ENCODE measurements at places on chromosomes 1 and 21. TPM values are rescaled to one million over a fixed set of nuclear protein-coding genes. Genes with fewer than 3 reads are reported as not detected.

DNAJC6 gene
- 2.5 TPM for total RNA-seq

DNA sequence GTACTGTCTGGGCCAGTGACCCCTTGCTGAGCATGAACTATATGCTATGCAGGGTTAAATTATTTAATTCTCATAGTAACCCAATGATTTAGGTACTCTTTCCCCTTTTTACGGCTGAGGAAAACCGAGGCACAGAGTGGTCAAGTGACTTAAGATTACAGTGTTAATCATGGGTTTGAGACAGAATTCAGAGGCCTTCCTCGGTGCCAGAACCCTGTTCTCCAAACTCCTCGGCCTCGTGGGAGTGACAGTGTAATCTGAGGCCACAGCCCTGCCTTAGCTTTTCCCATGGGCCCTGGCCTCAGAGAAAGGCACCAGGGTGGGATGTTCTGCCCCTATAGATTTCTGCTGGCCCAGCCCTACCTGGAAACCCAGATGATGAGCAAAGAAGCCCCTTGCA, 86.4 kb upstream of the ZNF648 start:
- no peaks in the 10 kb centered on the region for H3K36me3 ChIP-seq
- no peak overlapping the region for H3K4me3 ChIP-seq
- no peak overlapping the region for H3K27ac ChIP-seq

- H3K27me3 ChIP-seq = peaks cover 14% of the 10 kb centered on the region
- DNase-seq = no peak
- H3K36me3 ChIP-seq = no peaks in the 10 kb centered on the region
Observed at GRCh38 chr1:47661040-47661439, 223.2 kb downstream of the FOXD2 start.

CYP2J2 gene
- 1.6 TPM for total RNA-seq

CRYBG2 gene
- 1.5 TPM for total RNA-seq

DNA sequence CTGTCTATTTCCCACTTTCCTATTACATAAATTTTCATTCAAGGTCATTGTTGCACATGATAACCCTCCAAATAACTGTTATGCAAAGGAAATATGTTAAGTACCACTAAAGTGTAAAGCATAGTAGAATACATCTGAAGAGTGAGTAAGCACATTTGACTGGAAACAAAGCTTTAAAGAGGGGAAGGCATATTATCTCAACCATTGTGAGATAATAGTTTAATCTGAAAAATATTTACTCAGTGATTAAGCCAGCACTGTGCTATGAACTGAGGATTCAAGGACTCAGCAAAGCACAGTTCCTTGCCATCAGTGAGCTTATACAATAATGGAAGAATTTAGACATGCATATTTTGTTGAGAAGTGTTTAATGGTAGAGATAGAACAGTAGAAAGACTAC, 127.4 kb downstream of the HMCN1 start:
- H3K27me3 ChIP-seq = peaks cover 2% of the 10 kb centered on the region
- no peak overlapping the region for H3K27ac ChIP-seq
- no peak overlapping the region for H3K4me3 ChIP-seq
- H3K4me1 ChIP-seq = no peaks in the 10 kb centered on the region
- H3K36me3 ChIP-seq = no peaks in the 10 kb centered on the region

MPL gene
- total RNA-seq = not detected

GRCh38 chr1:20139776-20140612, 871 bp downstream of the PLA2G2F start:
- H3K27me3 ChIP-seq = peaks cover 10% of the 10 kb centered on the region
- H3K36me3 ChIP-seq = no peaks in the 10 kb centered on the region
- no peak overlapping the region for H3K4me3 ChIP-seq
- no peak for DNase-seq

DNA sequence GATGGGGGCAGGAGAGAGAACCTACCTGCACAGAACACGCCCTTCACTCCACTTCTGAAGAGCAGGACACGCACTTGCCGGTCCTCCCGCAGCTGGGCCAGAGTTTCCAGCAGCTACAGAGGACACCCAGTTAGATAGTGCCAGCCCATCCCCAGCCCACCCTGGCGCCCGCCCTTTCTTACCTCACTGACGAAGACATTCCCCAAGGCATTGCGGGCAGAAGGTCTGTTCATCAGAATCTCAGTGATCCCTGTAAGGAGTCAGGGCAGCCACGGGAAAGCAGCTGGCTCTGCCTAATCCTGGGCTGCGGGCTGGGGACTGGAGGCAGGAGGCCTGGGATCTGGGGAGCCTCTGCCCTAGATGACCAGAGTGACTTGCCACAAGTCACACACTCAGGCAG, 10.0 kb downstream of the ECHDC2 start:
- H3K27ac ChIP-seq = no peak overlapping the region
- H3K27me3 ChIP-seq = no peaks in the 10 kb centered on the region
- peaks cover 4% of the 10 kb centered on the region for H3K36me3 ChIP-seq

DNA sequence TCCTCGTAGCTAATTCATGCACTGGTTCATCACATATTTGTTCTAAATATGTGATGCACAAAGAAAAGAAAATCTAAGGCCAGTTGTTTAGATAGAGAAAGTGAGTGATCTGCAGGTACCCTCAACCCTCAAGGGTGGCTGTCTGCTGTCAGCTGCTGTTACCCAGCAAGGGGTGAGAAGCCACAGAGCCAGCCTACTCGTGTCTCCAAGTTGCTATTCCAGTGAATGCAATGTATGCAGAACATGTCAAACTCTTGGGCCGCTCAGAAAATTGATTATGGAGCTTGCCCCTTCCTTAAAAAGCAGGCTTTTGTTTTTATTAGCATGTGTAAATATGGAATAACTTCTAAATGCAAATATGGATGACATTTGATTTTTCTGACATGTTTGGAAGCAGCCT, 336.3 kb upstream of the ST6GALNAC5 start:
- H3K4me1 ChIP-seq = no peaks in the 10 kb centered on the region
- no peak overlapping the region for H3K4me3 ChIP-seq
- no peak overlapping the region for H3K27ac ChIP-seq
- no peaks in the 10 kb centered on the region for H3K36me3 ChIP-seq

DNA sequence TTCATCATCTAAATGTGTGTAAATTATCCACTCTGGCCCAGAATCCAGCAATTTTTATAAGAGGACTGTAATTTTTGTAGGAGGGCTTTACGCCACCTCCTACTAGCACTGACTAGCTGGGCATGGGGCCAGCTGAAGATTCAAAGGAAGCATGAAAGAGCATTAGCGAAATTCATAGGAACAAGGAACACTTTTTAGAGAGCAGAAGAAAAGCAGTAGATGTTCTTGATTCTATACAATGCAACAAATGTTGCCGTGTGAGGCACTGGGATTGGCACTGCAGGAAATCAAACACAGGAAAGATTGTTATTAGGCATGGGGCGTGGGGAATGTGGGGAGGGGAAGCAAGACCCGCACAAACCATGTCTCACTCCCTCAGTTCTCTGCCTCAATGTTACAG, 58.4 kb upstream of the PARP1 start:
- no peak for DNase-seq
- no peak overlapping the region for H3K4me3 ChIP-seq
- peaks cover 9% of the 10 kb centered on the region for H3K27me3 ChIP-seq
- H3K4me1 ChIP-seq = no peaks in the 10 kb centered on the region

DNA sequence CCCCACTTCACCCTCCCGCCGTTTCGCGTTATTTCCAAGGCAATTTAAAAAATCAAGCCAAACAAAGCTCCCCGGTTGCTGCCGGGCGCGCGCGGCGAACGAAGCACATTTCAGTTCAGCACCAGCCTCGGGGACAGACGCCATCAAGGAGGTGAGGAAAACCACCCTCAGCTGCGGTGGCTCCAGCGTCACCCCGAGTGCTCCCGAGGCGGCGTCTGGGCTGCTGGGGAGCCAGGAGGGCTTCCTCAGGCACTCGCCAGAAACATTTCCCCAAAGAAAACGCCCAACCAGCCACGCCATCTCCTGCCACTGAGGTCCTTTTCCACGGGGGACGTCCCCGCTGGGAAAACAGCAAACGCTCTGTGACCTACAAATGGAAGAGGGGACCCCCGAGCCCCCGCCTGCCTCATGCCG, 623 bp downstream of the GNG4 start:
- peak overlapping the region; percentile 73 for H3K4me3 ChIP-seq
- H3K27ac ChIP-seq = peak overlapping the region; percentile 59
- peaks cover 9% of the 10 kb centered on the region for H3K4me1 ChIP-seq
- DNase-seq = peak; percentile 83
- peaks cover 59% of the 10 kb centered on the region for H3K27me3 ChIP-seq

FAM3B gene
- total RNA-seq = not detected

RGS13 gene
- not detected for total RNA-seq

- peaks cover 25% of the 10 kb centered on the region for H3K4me1 ChIP-seq
- H3K27me3 ChIP-seq = no peaks in the 10 kb centered on the region
- H3K36me3 ChIP-seq = no peaks in the 10 kb centered on the region
- H3K4me3 ChIP-seq = no peak overlapping the region
- H3K27ac ChIP-seq = no peak overlapping the region
Observed at GRCh38 chr21:45876381-45877170, 105.0 kb upstream of the COL6A1 start.

DNA sequence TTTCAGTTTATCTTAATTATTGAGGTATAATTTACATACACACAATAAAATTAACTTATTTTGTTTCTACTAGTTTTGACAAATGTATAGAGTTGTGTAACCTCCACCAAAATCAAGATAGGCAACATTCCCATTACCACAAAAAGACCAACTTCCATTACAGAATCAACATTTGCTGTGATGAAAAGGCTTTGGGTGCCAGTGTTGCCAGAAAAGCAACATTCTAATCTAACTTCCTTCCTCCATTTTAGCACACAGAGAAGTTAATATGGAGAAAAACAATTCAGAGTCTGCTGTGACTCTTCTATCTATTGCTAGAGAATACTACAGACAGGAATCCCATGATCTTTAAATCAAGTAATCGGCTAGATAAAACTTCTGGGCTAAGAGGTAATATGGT, 245.3 kb downstream of the RERE start:
- H3K4me1 ChIP-seq = peaks cover 5% of the 10 kb centered on the region
- no peaks in the 10 kb centered on the region for H3K27me3 ChIP-seq
- no peaks in the 10 kb centered on the region for H3K36me3 ChIP-seq

DNA sequence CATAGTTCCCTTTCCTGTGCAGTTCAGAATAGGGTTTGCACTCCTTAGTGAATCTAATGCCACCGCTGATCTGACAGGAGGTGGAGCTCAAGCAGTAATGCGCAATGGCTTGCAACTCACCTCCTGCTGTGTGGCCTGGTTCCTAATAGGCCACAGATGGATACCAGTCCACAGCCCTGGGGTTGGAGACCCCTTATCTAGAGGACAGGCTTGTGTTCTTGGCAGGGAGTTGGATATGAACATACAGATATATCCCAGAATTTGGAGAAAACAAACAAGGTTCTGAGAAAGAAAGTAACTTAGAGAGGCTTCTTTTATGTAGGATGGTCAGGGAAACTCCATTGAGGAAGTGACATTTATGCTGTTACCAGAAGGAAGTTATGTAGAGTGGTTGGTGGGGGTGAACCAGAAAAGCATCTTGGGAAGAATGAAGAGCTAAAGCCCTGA, 5.1 kb upstream of the PTPRC start:
- peaks cover 41% of the 10 kb centered on the region for H3K36me3 ChIP-seq
- H3K27ac ChIP-seq = peak overlapping the region; percentile 81
- DNase-seq = no peak
- no peaks in the 10 kb centered on the region for H3K27me3 ChIP-seq

- H3K27ac ChIP-seq = no peak overlapping the region
- no peaks in the 10 kb centered on the region for H3K4me1 ChIP-seq
- no peak overlapping the region for H3K4me3 ChIP-seq
- DNase-seq = no peak
Observed at GRCh38 chr1:192852001-192852947, 43.4 kb downstream of the RGS2 start.

- no peaks in the 10 kb centered on the region for H3K36me3 ChIP-seq
- H3K4me3 ChIP-seq = no peak overlapping the region
- DNase-seq = no peak
- H3K27ac ChIP-seq = no peak overlapping the region
Observed at GRCh38 chr1:98030976-98031375, 110.1 kb upstream of the DPYD start.

RASAL2 gene
- total RNA-seq = not detected

GRCh38 chr1:118388301-118388959, 203.4 kb upstream of the SPAG17 start:
- H3K36me3 ChIP-seq = no peaks in the 10 kb centered on the region
- no peak overlapping the region for H3K27ac ChIP-seq
- H3K4me3 ChIP-seq = no peak overlapping the region
- no peaks in the 10 kb centered on the region for H3K4me1 ChIP-seq
- H3K27me3 ChIP-seq = no peaks in the 10 kb centered on the region
- DNase-seq = no peak

SLC9C2 gene
- not detected for total RNA-seq

DNA sequence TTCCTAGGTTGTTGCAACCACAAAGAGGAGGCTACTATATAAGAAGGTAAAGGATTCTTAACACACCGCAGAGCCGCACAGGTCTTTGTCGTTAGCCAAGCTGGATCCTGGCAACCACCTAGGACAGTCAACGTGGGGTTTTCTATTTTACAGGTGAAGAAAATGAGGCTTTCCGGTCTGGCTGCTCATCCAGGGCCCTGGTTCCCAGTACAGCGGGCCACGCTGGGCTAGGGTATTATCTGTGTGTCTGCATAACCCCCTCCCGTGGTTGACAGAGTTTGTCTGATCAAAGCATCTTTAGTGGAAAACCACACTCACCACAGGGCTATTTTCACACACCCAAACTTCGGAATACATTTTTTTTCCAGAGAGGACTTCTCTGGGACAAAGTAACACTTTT, 39.0 kb upstream of the PDE9A start:
- H3K36me3 ChIP-seq = no peaks in the 10 kb centered on the region
- H3K27ac ChIP-seq = no peak overlapping the region
- no peak overlapping the region for H3K4me3 ChIP-seq
- DNase-seq = peak; percentile 72

- no peak overlapping the region for H3K27ac ChIP-seq
- peaks cover 2% of the 10 kb centered on the region for H3K4me1 ChIP-seq
- no peaks in the 10 kb centered on the region for H3K36me3 ChIP-seq
- no peak overlapping the region for H3K4me3 ChIP-seq
- DNase-seq = no peak
Observed at GRCh38 chr1:20476265-20477038, 9.6 kb downstream of the CAMK2N1 start.

PLA2G2C gene
- 0.43 TPM for total RNA-seq

HES3 gene
- not detected for total RNA-seq

- peaks cover 21% of the 10 kb centered on the region for H3K4me1 ChIP-seq
- no peak overlapping the region for H3K27ac ChIP-seq
- no peak overlapping the region for H3K4me3 ChIP-seq
- H3K36me3 ChIP-seq = no peaks in the 10 kb centered on the region
Observed at GRCh38 chr1:55272994-55273393, 57.8 kb upstream of the USP24 start.

SZRD1 gene
- 184 TPM for total RNA-seq

RAP1GAP gene
- 2.5 TPM for total RNA-seq

Measured in activated CD4-positive, alpha-beta T cell treated with anti-CD3 and anti-CD28 coated beads for 36 hours (primary cell).